Substantia nigra (tissue), 51 donors: ENCODE measurements at places on chromosomes 6 and 20.
A peak's percentile ranks its signal among the peaks of the same experiment; 100 is the strongest.

- no peak for DNase-seq
Observed at GRCh38 chr20:53738945-53739798, 145.5 kb upstream of the ZNF217 start.

DNA sequence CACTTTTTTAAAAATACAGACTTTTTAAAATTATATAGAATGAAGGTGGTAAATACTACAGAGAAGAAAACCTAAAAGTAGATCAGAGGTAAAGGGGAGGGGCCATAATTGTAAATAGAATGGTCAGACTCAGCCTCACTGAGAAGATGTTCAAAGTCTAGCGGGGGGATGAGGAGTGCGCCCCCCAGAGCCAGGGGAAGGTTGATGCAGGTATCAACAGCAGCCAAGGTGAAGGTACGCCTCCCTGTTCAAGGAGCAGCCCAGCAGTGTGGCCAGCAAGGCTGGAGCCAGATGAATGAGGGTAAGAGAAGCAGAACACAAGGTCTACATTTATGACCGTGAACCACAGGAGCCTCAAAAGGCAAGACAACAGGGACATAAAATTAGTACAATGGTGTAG, 204.1 kb downstream of the PTPRT start:
- DNase-seq: no peak

GRCh38 chr6:158825038-158825950, 6.1 kb upstream of the EZR start:
- no peak for DNase-seq

GRCh38 chr20:34559311-34560140, 1.0 kb downstream of the MAP1LC3A start:
- DNase-seq: no peak

GRCh38 chr20:50286174-50286511, 95.5 kb downstream of the CEBPB start:
- DNase-seq: no peak

DNA sequence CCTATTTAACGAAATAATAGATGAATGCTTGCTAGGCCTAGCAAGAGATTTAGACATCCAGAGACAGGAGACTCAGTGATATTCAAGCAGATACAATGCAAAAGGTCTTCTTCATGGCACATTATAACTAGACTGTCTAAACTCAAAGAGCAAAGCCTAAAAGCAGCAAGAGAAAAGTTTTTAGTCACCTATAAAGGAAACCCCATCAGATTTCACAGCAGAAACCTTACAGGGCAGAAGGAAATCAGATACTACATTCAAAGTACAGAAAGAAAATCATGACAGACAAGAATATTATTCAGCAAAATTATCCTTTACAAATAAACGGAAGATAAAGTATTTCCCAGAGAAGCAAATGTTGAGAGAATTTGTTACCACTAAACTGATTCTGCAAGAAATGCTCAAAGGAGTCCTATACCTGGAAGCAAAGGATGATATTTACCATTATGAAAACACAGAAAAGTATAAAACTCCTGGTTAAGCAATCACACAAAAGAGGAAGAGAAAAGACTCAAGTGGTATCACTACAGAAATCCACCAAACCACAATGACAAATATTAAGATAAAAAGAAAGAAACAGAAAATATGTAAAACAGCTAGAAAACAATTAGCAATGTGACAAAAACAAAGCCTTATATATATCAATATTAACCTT, 333.7 kb downstream of the MEI4 start:
- DNase-seq: no peak

DNA sequence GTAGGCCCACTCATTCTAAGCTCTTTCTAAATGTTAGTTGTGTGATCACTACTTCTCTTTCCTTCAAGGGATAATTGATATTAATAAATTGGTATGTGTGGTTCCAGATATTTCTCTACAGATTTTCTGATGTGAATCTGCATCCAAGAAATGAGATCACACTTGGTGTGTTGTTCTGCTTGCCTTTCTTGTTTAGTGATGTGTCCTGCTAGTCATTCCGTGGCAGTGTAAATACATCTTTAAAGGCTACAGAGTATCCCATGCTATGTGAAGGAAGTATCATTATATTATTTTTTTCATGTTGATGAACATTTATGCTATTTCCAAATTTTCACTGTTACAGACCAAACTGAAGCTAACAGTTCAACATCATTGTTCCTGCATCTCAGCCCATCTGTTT, 13.2 kb downstream of the CDH26 start:
- DNase-seq: no peak

DNA sequence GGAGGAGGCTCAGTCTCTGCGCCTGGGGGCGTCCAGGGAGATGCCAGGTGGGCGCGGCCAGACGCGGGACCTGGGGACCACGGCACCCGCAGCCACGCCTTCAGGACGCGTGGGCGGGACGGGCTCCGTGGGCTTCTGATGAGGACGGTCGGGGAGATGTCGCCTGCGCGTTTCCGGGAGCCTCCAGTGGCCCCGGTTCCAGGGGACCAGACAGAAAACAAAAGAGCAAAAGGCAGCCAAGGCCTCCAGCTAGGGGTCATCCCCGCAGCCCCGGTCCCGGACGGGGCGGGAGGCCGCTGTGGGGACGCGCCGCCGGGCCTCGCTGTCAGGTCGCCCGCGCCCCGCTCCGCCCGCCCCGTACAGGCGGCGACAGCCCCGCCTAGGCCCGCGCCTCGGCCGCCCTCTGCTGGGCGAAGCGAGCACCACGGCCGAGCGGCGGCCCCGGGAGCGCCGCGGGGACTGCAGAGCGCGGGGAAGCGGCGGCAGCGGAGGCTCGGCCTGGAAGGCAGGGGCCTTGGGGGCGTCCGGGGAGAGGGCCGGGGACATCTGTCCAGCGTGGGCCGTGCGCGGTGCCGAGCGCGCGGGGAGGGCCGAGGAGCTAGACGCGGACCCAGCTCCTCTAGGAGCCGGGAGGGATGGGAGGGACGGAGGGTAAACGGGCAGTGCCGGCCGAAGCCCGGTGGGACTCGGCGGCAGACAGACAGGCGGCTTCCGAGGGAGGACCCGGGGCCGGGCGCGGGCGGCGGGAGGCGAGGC, 48.7 kb downstream of the TMEM242 start:
- peak; percentile 86 for DNase-seq

GRCh38 chr6:82372656-82373055, 9.0 kb downstream of the TPBG start:
- no peak for DNase-seq

DNA sequence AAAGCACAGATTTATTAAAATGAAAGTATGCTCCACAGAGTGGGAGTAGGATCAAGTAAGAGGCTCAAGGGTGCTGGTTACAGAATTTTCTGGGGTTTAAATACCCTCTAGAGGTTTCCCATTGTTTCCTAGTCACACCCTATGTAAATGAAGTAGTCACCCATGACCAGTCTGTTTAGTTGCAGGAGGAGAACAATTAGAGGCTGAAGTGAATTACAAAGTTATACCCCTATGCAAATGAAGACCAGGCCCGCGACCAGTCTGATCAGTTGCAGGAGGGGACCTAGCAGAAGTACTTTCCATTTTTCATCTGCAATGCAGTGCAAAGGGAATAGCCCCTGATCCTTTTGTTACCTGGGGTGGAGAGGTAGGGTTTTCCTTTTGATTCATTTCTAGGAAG, 11.8 kb upstream of the FILIP1 start:
- no peak for DNase-seq

GRCh38 chr6:91678679-91679446, 1092.0 kb upstream of the MAP3K7 start:
- DNase-seq: no peak

DNA sequence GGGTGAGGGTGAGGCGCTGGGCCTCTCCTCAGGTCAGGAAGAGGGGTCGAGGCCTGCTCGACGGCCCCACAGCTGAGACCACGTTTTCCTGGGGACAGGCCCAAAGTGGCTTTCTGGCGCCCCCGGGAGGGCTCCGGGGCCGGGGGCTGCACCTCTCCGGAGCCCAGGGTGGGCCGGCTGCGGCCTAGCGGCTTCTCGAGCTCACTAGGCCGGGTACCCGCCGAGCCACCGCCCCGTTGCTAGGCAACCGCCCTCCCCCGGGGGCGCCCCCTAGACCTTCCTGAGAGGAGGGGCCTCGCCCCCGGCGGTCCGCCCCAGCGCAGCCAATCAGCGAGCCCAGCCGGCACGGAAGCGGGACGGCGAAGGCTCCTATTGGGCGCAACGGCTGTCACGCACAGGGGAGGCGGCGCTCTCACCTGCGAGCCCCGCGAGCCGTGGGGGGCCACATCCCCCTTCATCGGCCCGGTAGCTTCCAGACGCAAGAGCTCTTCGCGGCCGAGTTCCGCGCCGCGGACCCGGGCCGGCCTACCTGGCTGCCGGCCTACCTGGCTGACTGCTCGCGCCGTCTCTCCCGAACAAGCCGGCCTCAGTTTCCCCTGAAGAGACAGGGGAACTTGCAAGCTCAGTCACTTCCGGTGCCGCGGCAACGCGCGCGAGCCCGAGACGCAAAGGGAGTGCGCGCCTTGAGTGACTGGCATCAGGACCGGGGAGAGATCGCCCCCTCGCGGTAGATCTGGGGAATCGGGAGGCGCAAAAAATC, 831 bp upstream of the BCL2L1 start:
- peak; percentile 98 for DNase-seq

GRCh38 chr20:37524859-37525708, 2.6 kb downstream of the BLCAP start:
- no peak for DNase-seq

DNA sequence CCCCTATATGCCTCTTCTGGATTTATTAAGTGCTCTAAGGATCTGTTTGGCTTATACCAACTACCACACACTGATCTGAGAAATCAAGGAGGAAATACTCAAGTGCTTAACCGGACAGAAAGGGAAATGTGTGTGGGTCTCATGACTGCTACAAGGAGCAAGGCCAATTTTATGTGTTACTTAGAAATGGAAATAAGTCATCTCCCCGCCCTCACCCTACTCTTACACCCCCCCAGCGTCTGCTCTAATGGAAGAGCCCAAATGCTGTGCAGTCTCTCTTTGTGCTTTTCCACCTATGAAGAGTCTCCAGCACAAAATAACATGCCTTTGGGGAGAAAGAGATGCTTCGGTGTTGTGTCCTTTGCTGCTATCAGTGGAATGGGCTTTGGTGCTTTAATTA, 428.8 kb upstream of the ARID1B start:
- DNase-seq: no peak

DNA sequence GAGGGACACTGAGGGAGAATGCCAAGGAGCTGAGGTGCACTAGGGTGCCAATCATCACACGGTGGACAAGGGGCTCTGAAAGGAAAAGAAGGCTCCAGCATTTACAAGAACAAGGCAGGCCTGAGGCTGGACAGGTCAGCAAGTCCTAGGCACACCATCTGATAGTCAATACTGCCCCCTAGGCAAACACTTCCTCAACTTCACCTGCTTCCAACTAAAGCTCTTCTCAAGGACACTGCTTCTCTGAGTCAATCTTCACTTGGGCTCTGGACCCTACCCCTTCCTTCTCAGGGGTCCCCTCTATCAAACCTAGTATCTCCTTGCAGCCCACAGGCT, 37.7 kb upstream of the SLC4A11 start:
- DNase-seq: no peak

GRCh38 chr6:156995502-156995901, 218.3 kb downstream of the ARID1B start:
- DNase-seq: no peak

GRCh38 chr20:58692579-58693225, at the start of gene NPEPL1:
Gene NPEPL1, plus strand, starts transcription at chr20:58692800. Its CDS starts 101 bp downstream, at chr20:58692901.
- no peak for DNase-seq
